ENCODE measurements at places on chromosomes 5 and 9. TPM values are rescaled to one million over a fixed set of nuclear protein-coding genes. Genes with fewer than 3 reads are reported as not detected.

The GRXCR2 gene
- not detected for total RNA-seq

The PCDHB3 gene
- total RNA-seq = 0.10 TPM

DNA sequence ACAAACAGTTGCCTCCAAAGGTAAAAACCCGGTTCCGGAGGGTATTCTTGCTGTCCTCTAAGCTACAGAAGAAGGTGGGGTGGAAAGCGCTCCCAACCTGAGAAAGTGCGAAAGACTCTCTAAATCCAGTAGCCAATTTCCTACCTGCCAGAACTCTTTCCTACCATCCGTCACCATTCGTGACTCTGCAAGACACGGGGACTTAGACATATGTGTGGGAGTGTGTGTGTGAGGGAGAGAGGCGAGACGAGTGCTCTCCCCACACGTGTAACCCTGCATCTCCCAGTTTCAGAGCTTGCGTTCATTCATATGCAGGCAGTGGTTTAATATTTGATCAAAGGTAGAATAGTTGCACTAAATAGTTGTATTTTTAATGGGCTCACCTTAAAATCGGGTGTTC is 473 bp upstream of the GABRA1 start:
- H3K4me1 ChIP-seq = no peaks in the 10 kb centered on the region
- no peaks in the 10 kb centered on the region for H3K27me3 ChIP-seq
- H3K36me3 ChIP-seq = no peaks in the 10 kb centered on the region
- H3K4me3 ChIP-seq = no peak overlapping the region
- DNase-seq = no peak

DNA sequence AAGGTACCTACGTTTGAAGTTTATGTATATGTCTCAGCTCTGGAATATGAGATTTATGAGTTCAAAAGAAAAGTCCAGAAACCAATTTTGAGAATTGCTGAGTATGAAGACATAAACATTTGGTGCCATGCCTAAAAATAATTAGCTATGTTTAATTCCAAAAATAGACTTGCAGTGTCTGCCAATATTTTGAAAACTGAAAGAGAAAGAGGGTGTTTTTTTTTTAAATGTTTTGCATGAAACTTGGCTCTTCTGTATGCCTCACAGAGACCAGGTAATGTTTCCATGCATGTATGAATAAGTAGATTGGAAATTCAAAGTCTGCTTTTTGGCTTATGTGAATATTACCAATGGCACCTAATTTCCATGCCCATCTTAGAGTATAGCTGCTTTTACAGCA is 634.4 kb upstream of the C9orf72 start:
- H3K4me3 ChIP-seq = no peak overlapping the region
- no peaks in the 10 kb centered on the region for H3K36me3 ChIP-seq
- peaks cover 1% of the 10 kb centered on the region for H3K4me1 ChIP-seq
- no peaks in the 10 kb centered on the region for H3K27me3 ChIP-seq
- no peak overlapping the region for H3K27ac ChIP-seq
- no peak for DNase-seq

- no peak for DNase-seq
- H3K4me3 ChIP-seq = no peak overlapping the region
- H3K36me3 ChIP-seq = no peaks in the 10 kb centered on the region
- H3K27ac ChIP-seq = no peak overlapping the region
- H3K27me3 ChIP-seq = no peaks in the 10 kb centered on the region
These were observed 348.1 kb downstream of the ADAMTS6 start for GRCh38 chr5:65133477-65134110.

The IZUMO3 gene
- total RNA-seq = not detected

DNA sequence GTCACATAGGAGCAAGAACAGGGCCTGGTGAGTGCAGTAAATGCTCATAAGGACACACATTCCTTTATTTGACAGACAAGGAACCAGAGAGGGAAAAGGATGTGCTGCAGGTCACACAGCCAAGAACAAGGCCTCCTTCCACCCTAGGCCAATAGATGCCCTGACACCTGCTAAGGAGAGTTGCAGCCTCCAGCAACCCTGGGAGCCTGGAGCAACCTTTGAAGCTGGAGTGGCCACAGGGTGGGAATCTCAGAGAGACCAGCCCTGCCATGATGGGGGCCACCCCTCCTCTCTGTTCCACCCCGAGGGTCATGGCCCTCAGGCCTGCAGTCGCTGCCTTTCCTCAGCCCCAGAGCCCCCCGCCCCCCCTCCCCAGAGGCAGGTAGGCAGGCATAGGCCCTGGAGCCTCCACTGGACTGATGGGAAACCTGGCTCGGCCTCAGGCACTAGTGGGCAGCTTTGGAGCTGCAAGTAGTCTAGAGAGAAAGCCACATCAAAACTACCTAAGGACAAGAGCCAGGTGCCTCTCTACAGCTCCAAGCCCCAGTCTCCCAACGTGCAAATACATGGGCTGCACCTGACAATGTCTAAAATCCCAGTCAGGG is 116.1 kb upstream of the SPOCK1 start:
- H3K4me1 ChIP-seq = no peaks in the 10 kb centered on the region
- H3K27me3 ChIP-seq = peaks cover 13% of the 10 kb centered on the region
- no peaks in the 10 kb centered on the region for H3K36me3 ChIP-seq
- H3K4me3 ChIP-seq = no peak overlapping the region

- peak; percentile 22 for DNase-seq
- H3K4me1 ChIP-seq = peaks cover 44% of the 10 kb centered on the region
- H3K27me3 ChIP-seq = no peaks in the 10 kb centered on the region
- H3K36me3 ChIP-seq = peaks cover 7% of the 10 kb centered on the region
These were observed 235.8 kb downstream of the YTHDC2 start for GRCh38 chr5:113749334-113749733.

The TIMD4 gene
- not detected for total RNA-seq

The SLC6A18 gene
- not detected for total RNA-seq

DNA sequence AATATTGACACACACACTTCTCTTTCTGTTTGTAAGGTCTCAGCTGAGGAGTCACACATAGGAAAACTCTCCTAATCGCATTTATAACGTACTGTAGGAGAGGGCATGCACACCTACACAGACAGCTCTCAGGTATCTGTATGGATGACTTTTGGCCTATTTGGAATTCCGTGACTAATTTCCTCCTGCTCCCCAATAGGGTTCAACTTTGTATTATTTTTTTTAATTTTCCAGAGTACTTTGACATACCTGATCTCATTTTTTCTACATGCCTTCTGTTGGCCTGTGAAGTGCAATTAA is 195.9 kb downstream of the ARHGAP26 start:
- H3K4me3 ChIP-seq = no peak overlapping the region
- H3K36me3 ChIP-seq = peaks cover 5% of the 10 kb centered on the region

The NMUR2 gene
- 178 TPM for total RNA-seq

DNA sequence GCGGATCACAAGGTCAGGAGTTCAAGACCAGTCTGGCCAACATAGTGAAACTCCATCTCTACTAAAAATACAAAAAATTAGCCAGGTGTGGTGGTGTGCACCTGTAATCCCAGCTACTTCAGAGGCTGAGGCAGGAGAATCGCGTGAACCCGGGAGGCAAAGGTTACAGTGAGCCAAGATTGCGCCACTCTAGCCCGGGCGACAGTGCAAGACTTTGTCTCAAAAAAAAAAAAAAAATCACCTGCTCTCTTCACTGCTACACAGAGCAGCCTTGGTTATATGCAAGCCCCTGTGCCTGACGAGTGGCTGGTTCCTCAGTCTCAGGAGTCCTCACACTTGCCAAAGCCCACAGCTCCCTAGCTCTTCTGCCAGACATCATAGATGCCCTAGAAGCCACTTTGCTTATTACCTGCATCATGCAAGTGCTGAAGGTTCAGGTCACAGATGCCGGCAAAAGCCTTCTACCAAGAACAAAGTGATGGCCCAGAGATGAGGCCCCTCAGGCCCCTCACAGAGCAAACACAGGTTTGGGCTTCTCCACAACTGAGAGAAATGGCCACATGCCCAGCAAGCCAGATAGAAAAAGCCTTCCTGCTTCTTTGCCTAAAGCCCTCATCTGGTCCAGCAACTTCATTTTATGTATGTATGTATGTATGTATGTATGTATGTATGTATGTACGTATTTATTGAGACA is 176.4 kb downstream of the AUH start:
- H3K27ac ChIP-seq = no peak overlapping the region
- H3K27me3 ChIP-seq = no peaks in the 10 kb centered on the region
- no peaks in the 10 kb centered on the region for H3K36me3 ChIP-seq
- H3K4me3 ChIP-seq = no peak overlapping the region
- H3K4me1 ChIP-seq = peaks cover 18% of the 10 kb centered on the region

The ROPN1L gene
- total RNA-seq = 0.40 TPM

GRCh38 chr5:159021136-159021900 is 78.4 kb downstream of the EBF1 start:
- H3K27ac ChIP-seq = no peak overlapping the region
- no peak for DNase-seq
- H3K4me1 ChIP-seq = peaks cover 7% of the 10 kb centered on the region
- no peaks in the 10 kb centered on the region for H3K36me3 ChIP-seq
- H3K4me3 ChIP-seq = no peak overlapping the region

DNA sequence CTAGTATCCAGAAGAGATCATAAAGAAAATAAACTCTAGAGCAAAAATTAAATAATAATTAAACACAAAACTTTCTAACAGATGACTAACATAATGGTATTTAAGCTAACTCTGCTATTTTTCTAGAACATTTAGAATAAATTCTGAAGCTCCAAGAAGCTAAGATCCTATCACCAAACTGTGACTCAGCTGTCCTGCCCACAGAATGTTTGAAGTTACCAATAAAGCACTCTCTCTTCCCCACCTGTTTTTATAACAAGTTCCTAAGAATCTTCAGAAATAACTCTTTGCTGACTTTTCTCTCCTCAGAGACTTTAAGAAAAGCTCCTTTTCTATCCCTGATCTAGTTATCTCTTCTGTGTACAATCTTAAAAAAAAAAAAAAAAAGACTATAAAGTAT is 6.0 kb upstream of the EFNA5 start:
- H3K4me1 ChIP-seq = peaks cover 18% of the 10 kb centered on the region
- DNase-seq = no peak
- H3K4me3 ChIP-seq = no peak overlapping the region
- H3K36me3 ChIP-seq = peaks cover 23% of the 10 kb centered on the region
- H3K27me3 ChIP-seq = no peaks in the 10 kb centered on the region

DNA sequence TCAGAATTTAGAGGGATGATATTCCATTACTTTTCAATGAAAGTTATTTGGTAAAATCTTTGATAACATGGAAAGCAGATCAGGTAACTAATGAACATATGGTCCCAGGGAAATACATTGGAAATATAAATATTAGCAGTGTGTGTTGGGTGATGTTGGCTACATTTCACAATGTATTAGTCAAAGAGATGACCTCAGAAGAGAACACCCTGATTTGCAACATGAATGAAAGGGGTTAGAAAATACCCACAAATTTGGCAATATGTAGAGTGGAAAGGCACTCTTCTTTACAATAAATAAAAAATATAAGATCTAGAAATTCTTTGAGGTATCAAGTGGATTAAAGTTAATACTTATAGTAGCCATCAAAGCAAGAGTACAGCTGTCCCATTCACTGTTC is 606.7 kb downstream of the PSAT1 start:
- no peaks in the 10 kb centered on the region for H3K4me1 ChIP-seq
- H3K4me3 ChIP-seq = no peak overlapping the region
- DNase-seq = no peak
- H3K36me3 ChIP-seq = no peaks in the 10 kb centered on the region
- no peaks in the 10 kb centered on the region for H3K27me3 ChIP-seq

The PCDHA2 gene
- 0.19 TPM for total RNA-seq

DNA sequence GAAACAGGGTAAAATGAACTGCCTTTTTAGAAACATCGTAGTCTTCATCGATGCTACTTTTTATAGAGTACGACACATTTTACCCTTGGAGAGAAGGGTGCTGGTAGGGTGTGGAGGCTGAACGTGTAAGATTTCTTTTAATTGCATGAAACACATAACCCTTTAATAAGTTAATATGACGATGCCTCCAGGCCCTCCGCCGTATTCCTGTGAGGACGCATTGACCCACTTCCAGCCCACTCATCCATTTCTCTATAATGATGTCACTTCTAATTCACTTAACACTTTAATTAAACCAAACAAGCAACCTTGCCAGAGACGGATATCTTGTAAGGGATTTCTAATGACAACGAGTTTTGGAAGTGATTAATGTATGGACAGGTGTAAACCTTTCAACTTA is 158.7 kb downstream of the IRX2 start:
- no peaks in the 10 kb centered on the region for H3K36me3 ChIP-seq
- H3K4me1 ChIP-seq = no peaks in the 10 kb centered on the region
- H3K4me3 ChIP-seq = no peak overlapping the region
- no peaks in the 10 kb centered on the region for H3K27me3 ChIP-seq
- no peak overlapping the region for H3K27ac ChIP-seq

DNA sequence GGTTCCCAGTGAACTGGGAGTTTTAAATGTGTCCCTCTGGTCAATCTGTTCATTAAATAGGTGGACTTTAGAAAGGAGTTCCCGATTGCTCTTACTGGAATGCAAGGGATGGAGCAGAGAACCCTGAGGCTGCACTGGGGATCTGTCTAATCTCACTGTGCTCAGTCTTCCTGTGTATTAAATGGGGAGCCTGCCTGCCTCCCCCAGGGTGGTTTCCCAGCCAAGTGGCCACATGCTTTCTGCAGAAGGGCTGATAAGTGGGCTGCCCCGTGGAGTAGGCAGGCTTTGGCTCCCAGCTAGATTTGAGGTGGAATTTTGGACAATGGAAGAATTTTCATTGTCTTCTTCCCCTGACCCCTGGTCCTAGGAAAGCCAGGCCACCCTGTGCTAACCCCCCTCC is 14.0 kb upstream of the PHYHD1 start:
- H3K27me3 ChIP-seq = no peaks in the 10 kb centered on the region
- no peak for DNase-seq
- H3K27ac ChIP-seq = no peak overlapping the region
- no peak overlapping the region for H3K4me3 ChIP-seq
- peaks cover 10% of the 10 kb centered on the region for H3K4me1 ChIP-seq

DNA sequence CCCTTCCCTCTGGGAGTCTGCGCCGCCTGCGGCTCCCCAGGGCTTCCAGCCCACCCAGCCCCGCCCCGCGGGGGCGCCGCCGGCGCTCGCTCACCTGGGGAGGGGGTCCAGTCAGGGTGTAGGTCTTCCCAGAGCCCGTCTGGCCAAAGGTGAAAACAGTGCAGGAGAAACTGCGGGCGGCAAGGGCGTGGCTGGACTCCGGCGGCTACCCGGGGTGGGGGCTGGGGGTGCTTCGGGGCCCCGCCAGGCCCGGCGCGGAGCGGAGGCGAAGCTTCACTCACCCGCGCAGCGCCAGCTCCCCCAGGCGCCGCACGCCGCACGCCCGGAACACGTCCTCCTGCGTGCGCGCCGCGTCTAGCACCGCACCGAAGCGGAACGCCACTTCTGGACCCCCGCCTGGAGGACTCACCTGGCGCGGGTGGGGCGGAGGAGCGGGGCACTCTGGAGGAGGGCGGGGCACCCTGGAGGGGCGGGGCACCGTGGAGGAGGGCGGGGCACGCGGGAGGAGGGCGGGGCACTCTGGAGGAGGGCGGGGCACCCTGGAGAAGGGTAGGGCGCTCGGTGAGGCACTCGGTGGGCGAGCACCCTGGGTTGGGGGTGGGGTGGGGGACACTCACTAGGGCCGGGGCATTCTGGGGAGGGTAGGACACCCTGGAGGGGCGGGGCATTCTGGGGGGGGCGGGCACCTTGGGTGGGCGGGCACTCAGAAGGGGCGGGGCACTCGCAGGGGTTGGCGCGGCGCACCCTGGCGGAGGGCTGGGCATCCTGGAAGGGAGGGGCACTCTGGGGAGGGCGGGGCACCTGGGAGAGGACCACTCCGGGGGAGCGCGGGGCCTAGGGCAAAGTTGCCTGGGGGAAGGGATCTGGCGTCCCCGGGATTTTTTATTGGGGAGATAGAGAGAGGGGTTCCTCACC is 814 bp downstream of the KIF12 start:
- H3K27me3 ChIP-seq = no peaks in the 10 kb centered on the region
- peak overlapping the region; percentile 76 for H3K27ac ChIP-seq
- peak overlapping the region; percentile 81 for H3K4me3 ChIP-seq
- H3K36me3 ChIP-seq = peaks cover 27% of the 10 kb centered on the region
- peaks cover 26% of the 10 kb centered on the region for H3K4me1 ChIP-seq

GRCh38 chr5:170747357-170747756 is 36.2 kb upstream of the GABRP start:
- H3K36me3 ChIP-seq = peaks cover 66% of the 10 kb centered on the region
- peak; percentile 41 for DNase-seq
- H3K27me3 ChIP-seq = no peaks in the 10 kb centered on the region
- H3K27ac ChIP-seq = peak overlapping the region; percentile 99

Measured in Calu3 (cell line).